ENCODE measurements at places on chromosomes 4 and X. TPM values are rescaled to one million over a fixed set of nuclear protein-coding genes. Genes with fewer than 3 reads are reported as not detected.

TRAM1L1 gene
- polyA plus RNA-seq = 2.4 TPM

S100P gene
- polyA plus RNA-seq = not detected

DGKK gene
- polyA plus RNA-seq = 0.02 TPM

CXCL11 gene
- polyA plus RNA-seq = not detected

GRCh38 chr4:39032218-39033085 is at the start of gene TMEM156:
Gene TMEM156 (minus strand): TSS chr4:39032409. CDS start chr4:39032313, 96 bp downstream.
- no peak within 1 kb of the TSS for H3K4me3 ChIP-seq
- no peak for DNase-seq
- no peak within 1 kb of the TSS for H3K27ac ChIP-seq
- H3K36me3 ChIP-seq = no peaks in the 10 kb centered on the region
- H3K4me1 ChIP-seq = peaks cover 11% of the 10 kb centered on the region

- H3K27me3 ChIP-seq = no peaks in the 10 kb centered on the region
- H3K4me1 ChIP-seq = no peaks in the 10 kb centered on the region
- H3K4me3 ChIP-seq = no peak overlapping the region
- H3K27ac ChIP-seq = no peak overlapping the region
- no peak for DNase-seq
Measured at GRCh38 chr4:24203926-24204325, 314.1 kb upstream of the PPARGC1A start.

DNA sequence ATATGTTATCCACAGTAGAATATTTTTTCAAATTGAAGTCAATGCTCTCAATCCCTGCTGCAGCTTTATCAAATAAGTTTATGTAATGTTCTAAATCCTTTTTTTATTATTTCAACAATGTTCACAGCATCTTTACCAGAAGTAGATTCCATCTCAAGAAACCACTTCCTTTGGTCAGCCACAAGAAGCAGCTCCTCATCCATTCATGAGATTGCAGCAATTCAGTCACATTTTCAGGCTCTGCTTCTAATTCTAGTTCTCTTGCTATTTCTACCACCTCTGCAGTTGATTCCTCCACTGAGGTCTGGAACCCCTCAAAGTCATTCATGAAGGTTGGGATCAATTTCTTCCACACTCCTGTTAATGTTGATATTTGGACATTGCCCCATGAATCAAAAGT is 2301.3 kb upstream of the TENM3 start:
- no peaks in the 10 kb centered on the region for H3K36me3 ChIP-seq
- no peaks in the 10 kb centered on the region for H3K27me3 ChIP-seq
- no peak for DNase-seq
- no peak overlapping the region for H3K27ac ChIP-seq

DNA sequence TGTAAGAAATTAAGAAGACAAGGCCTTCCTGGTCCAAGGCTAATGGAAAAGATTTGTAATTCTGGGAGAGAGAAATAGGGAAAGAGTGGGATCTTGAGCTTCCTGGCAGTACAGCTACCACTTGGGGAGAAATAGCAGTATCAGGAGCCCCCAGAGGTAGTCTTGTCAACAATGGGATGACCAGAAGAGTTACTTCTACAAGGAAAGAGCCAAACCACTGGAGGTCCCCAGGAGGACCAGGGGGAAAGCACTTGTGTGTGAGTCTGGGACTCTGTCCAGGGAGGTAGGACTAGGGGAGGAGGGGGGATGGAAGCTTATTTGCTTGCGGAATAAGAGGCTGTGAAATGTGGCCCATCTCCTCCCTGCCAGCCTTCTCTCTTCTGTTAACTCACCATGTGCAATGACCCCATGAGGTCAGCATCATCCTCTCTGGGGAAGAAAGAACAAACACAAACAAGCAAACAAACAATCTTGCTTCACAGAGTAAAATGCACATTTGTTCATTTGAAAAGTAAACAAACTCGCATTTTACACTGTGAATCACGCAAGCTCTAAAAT is 160.1 kb downstream of the STK32B start:
- no peak overlapping the region for H3K4me3 ChIP-seq
- no peak overlapping the region for H3K27ac ChIP-seq
- no peak for DNase-seq
- no peaks in the 10 kb centered on the region for H3K4me1 ChIP-seq
- 0 out of 2 replicates have a peak, but pooled peaks cover 16% of the 10 kb centered on the region for H3K27me3 ChIP-seq
- H3K36me3 ChIP-seq = no peaks in the 10 kb centered on the region

DNA sequence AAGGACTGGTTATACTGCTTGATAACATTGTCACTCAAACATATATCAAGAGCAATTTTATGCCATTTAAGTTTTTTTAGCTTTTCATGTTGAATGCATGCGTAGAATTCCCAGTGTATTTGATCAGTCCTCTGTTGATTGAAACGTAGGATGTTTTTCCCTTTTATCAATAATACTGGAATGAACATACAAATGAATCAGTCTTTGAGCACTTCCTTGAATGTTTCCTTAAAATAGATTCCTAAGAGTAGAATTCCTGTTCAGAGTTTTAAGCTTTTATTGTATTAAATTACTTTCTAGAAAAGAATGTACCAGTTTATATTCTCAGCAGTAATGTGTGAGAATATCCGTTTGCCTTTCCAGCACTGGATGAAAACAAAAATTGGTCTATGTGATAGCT is 37.8 kb downstream of the ADD1 start:
- peak overlapping the region; percentile 54 for H3K27ac ChIP-seq
- DNase-seq = no peak
- H3K27me3 ChIP-seq = no peaks in the 10 kb centered on the region
- peaks cover 8% of the 10 kb centered on the region for H3K4me1 ChIP-seq
- no peak overlapping the region for H3K4me3 ChIP-seq

DNA sequence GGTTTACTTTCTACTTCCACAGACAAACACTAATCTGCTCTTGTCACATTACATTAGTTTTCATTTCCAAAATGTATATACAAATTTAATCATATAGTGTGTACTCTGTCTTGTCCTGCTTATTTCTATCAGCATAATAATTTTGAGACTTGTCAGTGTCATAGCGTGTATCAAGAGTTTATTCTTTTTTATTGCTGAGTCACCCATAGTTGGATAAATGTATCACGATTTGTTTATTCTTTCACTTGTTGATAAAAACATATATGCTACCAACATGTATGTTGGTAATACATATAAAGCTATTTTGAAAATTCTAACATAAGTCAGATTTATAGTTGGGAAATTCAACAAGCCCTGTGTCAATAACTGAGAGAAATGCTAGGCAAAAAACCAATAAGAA is 261.2 kb downstream of the TRAM1L1 start:
- no peaks in the 10 kb centered on the region for H3K36me3 ChIP-seq
- no peak overlapping the region for H3K4me3 ChIP-seq
- DNase-seq = no peak
- no peak overlapping the region for H3K27ac ChIP-seq

- no peaks in the 10 kb centered on the region for H3K4me1 ChIP-seq
- no peaks in the 10 kb centered on the region for H3K36me3 ChIP-seq
- no peaks in the 10 kb centered on the region for H3K27me3 ChIP-seq
- no peak overlapping the region for H3K4me3 ChIP-seq
Measured at GRCh38 chr4:98969878-98970785, 25.4 kb upstream of the METAP1 start.

DNA sequence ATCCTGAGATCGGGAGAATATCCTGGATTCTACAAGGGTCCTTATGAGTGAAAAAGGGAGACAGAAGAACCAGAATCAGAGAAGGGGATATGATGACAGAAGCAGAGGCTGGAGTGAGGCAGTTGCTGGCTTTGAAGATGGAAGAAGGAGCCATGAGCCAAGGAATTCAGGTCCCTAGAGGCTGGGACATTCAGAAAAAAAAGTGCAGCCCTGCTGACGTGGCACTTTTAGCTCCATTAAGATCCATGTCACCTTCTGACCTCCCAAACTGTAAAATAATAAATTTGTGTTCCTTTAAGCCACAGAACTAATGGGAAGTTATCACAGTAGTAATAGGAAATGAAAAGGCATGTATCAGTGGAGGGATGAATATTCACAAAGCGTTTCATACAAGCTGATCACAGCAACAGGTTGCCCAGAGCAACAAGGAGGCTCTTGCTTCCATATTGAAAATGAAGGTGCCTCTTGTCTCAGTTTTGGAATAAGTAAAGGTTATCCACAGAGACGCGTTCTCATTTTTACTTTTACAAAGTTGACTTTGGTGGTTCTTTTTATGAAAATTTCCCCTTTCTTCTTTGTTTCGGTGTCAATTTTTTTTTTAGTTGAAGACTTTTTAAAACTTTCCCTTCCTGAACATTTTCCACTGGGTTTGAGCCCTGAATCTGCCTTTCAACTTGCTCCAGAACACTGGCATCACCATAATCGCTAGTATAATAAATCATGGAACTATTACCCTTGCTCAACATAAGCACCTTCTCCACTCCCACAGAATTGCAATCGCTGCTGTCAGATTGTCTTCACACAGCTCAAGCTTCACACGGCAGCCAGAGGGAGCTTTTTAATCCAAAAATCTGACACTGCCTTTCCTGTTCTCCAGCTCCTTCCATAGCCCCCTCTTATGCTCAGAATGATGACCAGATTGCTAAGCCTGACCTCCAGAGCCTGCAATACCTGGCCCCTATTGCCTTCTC is 127.6 kb upstream of the RBPJ start:
- no peaks in the 10 kb centered on the region for H3K36me3 ChIP-seq
- DNase-seq = no peak
- H3K27ac ChIP-seq = no peak overlapping the region
- H3K4me3 ChIP-seq = no peak overlapping the region
- H3K27me3 ChIP-seq = no peaks in the 10 kb centered on the region

DNA sequence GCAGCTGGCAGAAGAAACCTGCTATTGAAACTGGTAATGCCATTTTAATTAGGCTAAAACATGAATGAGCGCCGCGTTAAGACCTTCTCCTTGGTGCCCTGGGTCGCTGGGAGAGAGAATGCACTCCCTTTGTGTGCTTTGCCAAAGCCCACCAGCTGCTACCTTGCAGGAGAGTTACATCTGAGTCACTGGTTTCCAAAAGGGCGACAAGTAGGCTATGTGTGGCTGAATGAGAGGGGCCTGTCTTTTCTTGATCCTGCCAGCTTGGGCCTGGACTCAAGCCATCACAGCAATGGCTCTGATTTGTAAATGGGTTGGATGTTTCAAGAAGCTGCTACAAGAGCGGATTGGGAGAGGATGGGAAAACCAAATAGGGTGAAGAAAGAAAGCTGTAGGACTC is 81.5 kb downstream of the NHS start:
- no peak overlapping the region for H3K4me3 ChIP-seq
- no peaks in the 10 kb centered on the region for H3K27me3 ChIP-seq
- H3K4me1 ChIP-seq = peaks cover 3% of the 10 kb centered on the region
- H3K36me3 ChIP-seq = no peaks in the 10 kb centered on the region

DNA sequence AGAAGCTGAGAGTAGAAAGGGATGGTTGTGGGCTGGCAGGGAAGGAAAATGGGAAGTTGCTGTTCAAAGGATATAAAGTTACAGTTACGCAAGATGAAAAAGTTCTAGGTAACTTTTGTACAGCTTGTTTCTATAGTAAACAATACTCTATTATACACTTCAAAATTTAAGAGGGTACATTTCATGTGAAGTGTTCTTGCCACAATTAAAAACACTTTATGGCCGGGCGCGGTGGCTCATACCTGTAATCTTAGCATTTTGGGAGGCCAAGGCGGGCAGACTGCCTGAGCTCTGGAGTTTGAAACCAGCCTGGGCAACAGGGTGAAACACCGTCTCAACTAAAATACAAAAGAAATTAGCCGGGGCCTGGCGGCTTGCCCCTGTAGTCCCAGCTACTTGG is 623.6 kb downstream of the STIM2 start:
- no peak overlapping the region for H3K4me3 ChIP-seq
- H3K4me1 ChIP-seq = no peaks in the 10 kb centered on the region
- no peak overlapping the region for H3K27ac ChIP-seq
- H3K36me3 ChIP-seq = no peaks in the 10 kb centered on the region
- no peak for DNase-seq

- H3K4me1 ChIP-seq = no peaks in the 10 kb centered on the region
- H3K4me3 ChIP-seq = no peak overlapping the region
- H3K27ac ChIP-seq = no peak overlapping the region
- no peak for DNase-seq
- H3K27me3 ChIP-seq = no peaks in the 10 kb centered on the region
Measured at GRCh38 chr4:39490322-39490721, 31.5 kb downstream of the LIAS start.

- H3K4me1 ChIP-seq = no peaks in the 10 kb centered on the region
- no peaks in the 10 kb centered on the region for H3K27me3 ChIP-seq
- H3K36me3 ChIP-seq = peaks cover 35% of the 10 kb centered on the region
- DNase-seq = no peak
- no peak overlapping the region for H3K27ac ChIP-seq
Measured at GRCh38 chrX:85977218-85977617, 70.1 kb downstream of the CHM start.

GRCh38 chrX:11367609-11368430 is 74.6 kb downstream of the AMELX start:
- no peaks in the 10 kb centered on the region for H3K27me3 ChIP-seq
- H3K4me3 ChIP-seq = no peak overlapping the region
- H3K36me3 ChIP-seq = no peaks in the 10 kb centered on the region

All from SK-N-SH (cell line).